ENCODE measurements at places on chromosomes 12 and 14. TPM values are rescaled to one million over a fixed set of nuclear protein-coding genes. Genes with fewer than 3 reads are reported as not detected.

- DNase-seq = no peak
These were observed 770.7 kb upstream of the TMEM132C start for GRCh38 chr12:127496255-127496654.

DNA sequence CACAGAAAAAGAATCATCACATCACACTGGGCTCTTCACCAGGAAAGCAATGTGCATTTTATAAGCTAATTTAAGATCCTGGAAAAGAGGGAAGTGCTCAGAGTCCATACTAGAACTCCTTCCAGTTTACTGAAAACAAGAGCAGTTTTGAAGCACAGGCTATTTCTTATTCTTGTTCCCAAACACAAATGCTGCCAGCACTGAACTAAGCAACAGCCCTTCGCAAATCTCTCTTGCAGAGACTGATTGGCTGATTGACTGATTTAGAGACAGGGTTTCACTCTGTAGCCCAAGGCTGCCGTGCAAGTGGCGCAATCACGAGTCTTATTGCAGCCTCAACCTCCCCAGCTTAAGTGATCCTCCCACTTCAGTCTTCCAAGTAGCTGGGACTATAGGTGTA, 44.8 kb downstream of the BCL2L14 start:
- no peak for DNase-seq

- DNase-seq = no peak
These were observed 74.8 kb upstream of the PYGL start for GRCh38 chr14:51019089-51019488.

DNA sequence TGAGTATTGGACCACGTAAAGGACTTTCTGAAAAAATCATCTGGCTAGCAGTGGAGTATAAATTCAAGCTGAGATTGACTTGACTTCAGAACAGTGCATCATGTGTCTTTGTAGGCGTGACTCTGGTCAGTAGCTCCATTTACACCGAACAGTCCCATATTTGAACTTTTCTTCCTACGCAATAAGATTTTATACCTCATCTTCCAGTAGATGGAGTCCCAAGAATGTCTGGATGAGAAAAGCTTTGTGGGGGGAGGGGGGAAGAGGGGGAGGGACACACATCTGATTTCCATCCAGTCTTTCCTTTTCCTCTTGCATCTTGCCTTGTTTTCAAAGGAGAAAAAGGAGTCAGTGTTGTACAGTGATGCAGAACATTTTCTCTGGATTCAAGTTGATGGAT, 241.0 kb downstream of the EMP1 start:
- DNase-seq = no peak

- DNase-seq = no peak
These were observed 412.2 kb upstream of the GARIN6 start for GRCh38 chr12:99235381-99235780.

GRCh38 chr12:65517656-65518210, 239.2 kb downstream of the MSRB3 start:
- no peak for DNase-seq

GRCh38 chr12:87779016-87779415, 250.2 kb downstream of the C12orf50 start:
- DNase-seq = no peak

The SERPINA9 gene
- not detected for total RNA-seq

The FITM1 gene
- 0.29 TPM for total RNA-seq

The BDKRB1 gene
- total RNA-seq = not detected

The RNASE3 gene
- total RNA-seq = not detected

Measured in activated naive CD8-positive, alpha-beta T cell treated with anti-CD3 and anti-CD28 coated beads for 36 hours (primary cell).